ENCODE measurements at places on chromosomes 12 and 14.

DNA sequence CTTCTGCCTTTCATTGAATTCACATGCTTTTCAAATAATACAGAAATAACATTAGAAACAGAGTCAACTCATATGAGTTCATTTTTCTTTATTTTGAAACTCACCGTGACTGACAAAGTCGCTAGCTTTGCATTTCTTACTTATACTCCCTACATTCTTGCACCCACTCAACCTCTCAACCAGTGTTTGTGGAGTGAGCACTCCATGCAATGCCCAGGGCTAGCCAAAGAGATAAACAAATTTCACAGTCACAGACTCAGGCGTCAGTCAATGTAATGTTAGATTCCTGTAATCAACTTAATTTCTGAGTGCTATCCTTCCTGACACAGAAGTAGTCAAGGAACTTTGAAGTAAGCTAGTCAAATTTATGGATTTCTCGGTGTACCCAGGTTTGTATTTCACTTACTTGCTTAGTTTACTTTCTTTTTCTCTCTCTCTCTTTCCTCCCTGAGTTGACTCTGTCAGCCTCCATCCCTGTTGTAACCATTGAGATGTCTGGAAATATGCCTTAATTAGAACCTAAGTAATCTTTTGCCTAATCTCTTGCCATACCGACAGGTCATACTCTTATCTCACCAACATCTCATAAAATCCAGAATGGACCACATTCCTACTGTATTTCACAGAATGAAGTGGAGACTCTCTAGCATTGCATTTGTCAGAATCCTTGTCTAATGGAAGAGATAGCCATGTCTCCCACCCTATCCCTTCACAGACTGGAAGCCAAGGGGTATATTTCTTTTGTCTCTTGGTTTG lies 413.0 kb downstream of the AEBP2 start:
- no peak for ATAC-seq

- no peak for ATAC-seq
Observed at GRCh38 chr14:60738843-60739508, 4.4 kb downstream of the MNAT1 start.

GRCh38 chr12:52925717-52926595 lies 21.1 kb upstream of the KRT8 start:
- ATAC-seq = no peak

DNA sequence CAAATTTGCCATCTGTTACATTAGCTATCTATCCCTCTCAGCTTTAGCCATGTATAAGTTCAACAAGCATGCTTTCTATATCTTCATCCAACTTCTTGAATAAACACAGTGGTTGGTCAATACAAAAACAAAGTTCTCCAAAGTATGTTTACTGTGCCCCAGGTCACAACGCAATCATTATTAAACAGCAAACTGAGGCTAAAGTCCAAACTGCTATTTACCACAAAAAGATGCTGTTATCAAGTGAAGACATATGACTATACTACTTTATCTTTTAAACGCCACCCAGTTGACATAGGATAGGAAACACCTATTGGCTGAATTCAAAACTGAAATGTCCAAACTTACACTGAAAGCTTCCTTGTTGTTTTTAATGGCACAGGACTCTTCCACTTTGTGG lies 11.7 kb downstream of the ZCCHC8 start:
- ATAC-seq = no peak

GRCh38 chr12:120092551-120093335 lies 23.8 kb downstream of the RAB35 start:
- no peak for ATAC-seq

GRCh38 chr12:117897372-117898161 lies 71.2 kb downstream of the KSR2 start:
- no peak for ATAC-seq

DNA sequence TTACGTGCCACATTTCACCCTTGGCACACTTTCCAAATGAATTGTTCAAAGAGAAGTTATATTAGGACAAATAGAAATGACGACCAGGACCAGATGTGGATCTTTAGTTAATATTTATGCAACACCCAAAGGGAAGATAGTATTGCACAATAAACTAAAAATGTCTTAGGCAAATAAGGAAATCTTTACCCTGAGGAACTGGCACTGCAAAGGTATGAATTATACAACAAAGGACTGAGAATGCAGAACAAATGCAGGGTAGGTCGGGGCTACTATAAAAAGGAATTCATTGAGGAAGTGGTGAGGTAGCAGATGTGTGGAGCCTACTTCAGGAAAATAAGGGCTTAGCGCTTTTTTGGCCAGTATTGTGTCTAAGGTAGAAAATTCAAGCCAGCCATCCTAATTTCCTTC lies 3.9 kb upstream of the TMTC2 start:
- ATAC-seq = no peak

- ATAC-seq = no peak
Observed at GRCh38 chr12:109735051-109735521, 21.5 kb downstream of the FAM222A start.

DNA sequence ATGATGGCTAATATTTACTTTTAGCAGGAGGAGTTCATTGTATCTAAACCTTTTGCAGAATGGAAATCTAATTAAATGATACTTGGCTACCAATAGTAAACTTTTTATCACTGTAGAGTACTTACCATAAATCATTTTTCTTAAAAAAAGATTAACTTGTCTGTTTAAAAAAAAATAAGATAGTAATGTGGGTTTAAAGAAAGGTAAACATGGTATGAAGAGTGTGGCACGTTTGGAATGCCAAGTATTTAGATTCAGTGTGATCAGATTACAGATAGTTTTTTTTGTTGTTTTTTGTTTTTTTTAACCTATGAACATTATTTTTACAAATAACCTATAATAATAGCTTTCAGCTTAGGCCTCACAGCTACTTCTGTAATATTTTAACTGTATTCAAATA lies 25.8 kb downstream of the KTN1 start:
- no peak for ATAC-seq

- ATAC-seq = no peak
Observed at GRCh38 chr12:60194678-60195077, 598.8 kb downstream of the SLC16A7 start.

GRCh38 chr12:22321638-22322037 lies 12.9 kb downstream of the ST8SIA1 start:
- ATAC-seq = no peak

DNA sequence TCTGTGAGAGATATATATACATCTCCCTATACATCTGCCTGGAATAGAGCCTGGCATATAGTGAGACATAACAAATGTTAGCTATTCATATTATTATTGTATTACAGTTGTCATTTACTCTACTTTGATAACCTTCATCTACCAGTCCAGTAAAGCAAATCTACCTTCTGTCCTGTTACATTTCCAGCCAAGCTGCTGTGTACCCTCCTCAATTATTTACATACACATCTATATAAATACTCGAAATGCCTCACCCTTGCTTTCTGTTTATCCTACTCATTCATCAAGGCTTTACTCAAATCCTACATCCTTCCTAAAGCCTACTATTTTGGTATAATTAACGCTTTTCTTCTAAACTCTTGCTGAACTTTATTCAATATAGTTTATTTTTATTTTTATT lies 8.7 kb downstream of the ZBTB1 start:
- ATAC-seq = no peak

GRCh38 chr12:121595520-121595919 lies 14.7 kb upstream of the KDM2B start:
- ATAC-seq = no peak

- ATAC-seq = no peak
Observed at GRCh38 chr14:68598621-68599447, 194.0 kb downstream of the ZFP36L1 start.

DNA sequence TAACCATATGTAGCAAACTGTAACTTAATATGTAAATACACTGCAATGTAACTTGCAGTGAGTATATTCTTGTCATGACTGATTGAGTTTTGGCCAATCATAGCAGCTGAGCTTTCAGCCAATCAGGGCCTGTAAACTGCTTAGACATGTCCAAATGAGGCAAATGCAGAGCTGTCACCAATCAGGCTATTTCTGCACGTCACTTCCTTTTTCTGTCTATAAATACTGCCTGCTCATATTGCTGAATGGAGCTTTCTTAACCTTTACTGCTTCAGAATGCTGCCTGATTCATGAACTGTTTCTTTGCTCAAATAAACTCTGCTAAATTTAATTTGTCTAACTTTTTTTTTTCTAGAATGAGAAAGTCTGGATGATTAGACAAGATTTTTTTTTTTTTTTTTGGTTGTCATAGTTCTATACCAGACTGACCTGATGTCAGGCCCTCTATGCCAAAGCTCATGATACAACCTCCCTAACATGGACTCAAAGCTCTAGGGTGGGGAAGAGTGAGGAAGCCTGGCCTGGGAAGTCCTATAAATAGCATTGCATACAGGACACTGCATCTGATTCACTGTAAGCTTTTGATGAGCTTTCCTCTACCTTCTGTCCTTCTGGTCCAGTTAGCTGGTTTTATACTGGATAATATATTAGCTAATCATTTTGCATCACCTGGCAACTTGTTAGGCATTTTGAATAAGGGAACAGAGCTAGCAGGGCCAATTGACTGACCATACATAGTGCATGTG lies 12.0 kb downstream of the MGP start:
- no peak for ATAC-seq

GRCh38 chr12:70178038-70178437 lies 65.2 kb upstream of the CNOT2 start:
- ATAC-seq = no peak

DNA sequence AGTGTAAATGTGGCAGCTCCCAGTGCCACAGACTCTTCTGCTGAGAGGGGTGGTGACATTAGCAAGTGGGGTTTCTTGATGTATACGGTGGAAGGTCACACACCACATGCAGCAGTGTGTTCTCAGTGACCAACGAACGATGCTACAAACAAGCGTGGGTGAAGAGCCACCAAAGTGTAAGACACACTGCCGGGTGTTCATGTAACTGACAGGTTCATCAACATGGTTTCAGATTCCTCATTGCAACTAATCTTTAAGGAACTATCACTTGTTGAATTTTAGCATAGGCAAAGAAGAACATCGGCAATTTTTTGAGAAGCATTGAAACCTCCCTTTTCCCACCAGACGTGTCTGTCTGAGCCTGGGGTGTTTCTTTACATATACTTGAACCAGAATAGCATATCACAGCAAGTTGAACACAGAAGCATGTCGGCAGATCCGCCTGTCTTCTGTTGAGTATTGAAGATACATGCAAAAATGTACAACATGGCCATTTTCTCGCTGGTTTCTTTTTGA lies 58.8 kb downstream of the PPP2R5C start:
- ATAC-seq = peak; percentile 75

DNA sequence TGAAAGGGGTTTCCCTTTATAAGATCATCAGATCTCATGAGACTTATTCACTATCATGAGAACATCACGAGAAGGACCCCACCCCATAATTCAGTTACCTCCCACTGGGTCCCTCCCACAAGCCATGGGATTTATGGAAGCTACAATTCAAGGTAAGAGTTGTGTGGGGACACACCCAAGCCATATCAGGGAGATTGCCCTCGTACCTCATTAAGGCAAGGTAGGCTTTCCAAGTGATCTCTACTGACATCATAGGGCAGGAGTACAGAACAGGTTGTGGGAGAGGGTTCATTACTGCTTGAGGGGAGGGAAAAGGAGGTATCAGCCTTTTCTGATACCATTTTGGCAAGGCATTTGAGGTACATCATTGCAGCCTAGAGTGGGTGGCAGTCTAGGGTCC lies 524.6 kb downstream of the PRKD1 start:
- ATAC-seq = no peak

GRCh38 chr14:22887990-22888378 lies 5.0 kb downstream of the REM2 start:
- peak; percentile 76 for ATAC-seq

DNA sequence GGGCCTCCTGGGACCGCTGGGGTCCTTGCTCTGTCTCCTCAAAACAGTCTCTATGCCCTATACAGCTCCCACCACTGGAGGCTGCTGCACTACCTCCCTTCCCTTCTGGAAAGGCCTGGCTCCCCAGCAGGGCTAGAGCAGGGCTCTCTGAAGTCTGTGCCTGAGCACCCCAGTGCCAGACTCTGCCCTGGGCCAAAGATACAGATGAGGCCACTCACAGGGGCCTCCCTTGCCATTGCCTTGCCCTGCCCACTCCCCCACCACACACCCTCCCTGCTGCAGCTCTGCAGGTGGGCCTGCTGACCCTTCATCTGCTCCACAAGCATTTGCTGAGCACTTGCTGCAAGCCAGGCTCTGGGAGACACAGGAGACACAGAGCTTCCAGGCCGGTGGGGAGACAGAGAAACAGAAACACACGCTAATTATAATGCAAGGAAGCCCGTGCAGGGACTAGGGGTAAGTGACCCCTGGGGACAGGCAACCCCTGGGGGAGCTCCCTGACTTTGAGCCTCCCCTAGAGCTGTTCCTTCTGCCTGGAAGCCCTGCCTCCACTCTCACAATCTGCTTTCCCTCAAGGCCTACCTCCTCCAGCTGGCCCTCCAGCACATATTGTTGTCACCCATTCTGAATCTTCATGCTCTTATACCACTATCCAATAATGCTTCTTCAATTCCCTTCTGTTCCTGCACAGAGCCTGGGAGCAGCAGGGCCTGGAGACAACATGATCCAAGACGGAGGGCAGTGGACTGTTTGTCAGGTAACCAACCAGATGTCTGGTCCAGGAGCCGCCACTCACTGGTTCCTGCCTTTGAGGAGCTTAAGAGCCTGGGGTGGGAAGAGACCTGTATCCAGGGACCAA lies 32.6 kb upstream of the PNMA1 start:
- ATAC-seq = no peak

DNA sequence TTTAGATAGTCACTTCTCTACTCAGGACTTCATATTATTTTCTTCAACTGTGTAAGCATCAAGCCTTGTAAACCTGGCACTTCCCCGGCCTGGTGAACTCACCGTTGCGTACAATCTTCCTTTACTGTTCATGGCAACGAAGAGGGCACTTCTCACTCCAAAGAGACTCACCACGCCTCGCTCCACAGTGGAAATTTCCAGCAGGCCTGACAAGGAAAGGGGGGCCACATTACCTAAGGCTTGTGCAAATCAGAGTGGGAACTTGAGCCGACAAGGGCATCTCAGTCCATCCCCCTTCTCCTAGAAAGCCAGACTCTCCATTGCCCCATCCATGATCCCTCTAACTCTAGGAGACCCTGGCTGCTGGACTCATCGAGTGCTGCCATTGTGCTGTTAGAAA lies 1.6 kb downstream of the FGF6 start:
- ATAC-seq = no peak

DNA sequence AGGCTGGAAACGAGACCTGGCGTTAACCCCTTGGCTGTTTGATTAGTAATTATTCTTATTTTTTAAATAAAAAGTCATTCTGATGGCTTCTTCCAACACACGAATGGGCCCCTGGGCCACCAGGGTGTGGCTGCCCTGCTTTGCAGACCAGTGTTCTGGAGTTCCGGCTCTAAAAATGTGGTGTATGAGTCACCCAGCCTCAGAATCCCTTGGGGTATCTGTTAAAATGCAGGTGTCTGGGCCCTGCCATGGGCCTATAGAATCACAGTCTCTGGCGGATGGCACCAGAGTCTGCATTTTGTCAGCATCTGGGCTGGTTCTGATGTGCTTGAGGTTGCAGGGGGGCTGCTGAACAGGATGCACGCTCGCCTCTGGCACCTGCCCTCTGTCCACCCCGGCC lies 2.5 kb upstream of the PSMC1 start:
- ATAC-seq = peak; percentile 65

DNA sequence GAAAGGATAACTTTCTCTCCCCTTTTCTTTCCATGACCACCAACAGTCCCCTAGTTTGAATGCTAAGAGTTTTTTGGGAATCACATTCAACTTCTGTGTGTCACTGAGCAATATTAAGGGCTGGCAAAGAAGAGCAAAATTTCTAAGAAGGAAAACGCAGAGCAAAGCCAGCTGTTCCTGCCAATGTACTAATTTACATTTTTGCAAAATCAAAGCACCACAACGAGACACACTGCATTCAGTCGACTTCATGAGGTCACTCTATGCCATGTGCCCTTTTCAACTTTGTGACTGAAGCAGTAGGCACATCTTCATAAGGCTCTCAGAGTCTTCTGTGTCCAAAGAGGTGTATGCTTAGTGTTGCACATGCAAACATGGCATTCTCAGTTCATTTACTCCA lies 66.4 kb downstream of the PTPRR start:
- no peak for ATAC-seq

Measured in stimulated activated memory B cell treated with anti-CD40 and anti-IgM and Interleukin-4, amounts not matched to agents 10 μg/mL and 1 μg/mL and 100 μg/mL, for 72 hours (primary cell).